ENCODE measurements at places on chromosomes 2 and 18. TPM values are rescaled to one million over a fixed set of nuclear protein-coding genes. Genes with fewer than 3 reads are reported as not detected.

Gene KLHL41
- 0.91 TPM for total RNA-seq

Gene NCKAP5
- total RNA-seq, result 0.13 TPM

Gene TRIM43
- not detected for total RNA-seq

Gene AKAIN1
- total RNA-seq, result not detected

Gene MYOM1
- total RNA-seq, result 0.76 TPM

Gene PLEKHM3
- total RNA-seq, result 17.5 TPM

Gene FAM110C
- not detected for total RNA-seq

Gene TSPYL6
- under 0.01 TPM for total RNA-seq

Gene BOK
- 24.3 TPM for total RNA-seq

Gene ATP6V1B1
- total RNA-seq, result 0.39 TPM

Data from articular chondrocyte of knee joint (primary cell).